A172 (cell line): ENCODE measurements at places on chromosomes 1 and 21. TPM values are rescaled to one million over a fixed set of nuclear protein-coding genes. Genes with fewer than 3 reads are reported as not detected.
A peak's percentile ranks its signal among the peaks of the same experiment; 100 is the strongest.

DNA sequence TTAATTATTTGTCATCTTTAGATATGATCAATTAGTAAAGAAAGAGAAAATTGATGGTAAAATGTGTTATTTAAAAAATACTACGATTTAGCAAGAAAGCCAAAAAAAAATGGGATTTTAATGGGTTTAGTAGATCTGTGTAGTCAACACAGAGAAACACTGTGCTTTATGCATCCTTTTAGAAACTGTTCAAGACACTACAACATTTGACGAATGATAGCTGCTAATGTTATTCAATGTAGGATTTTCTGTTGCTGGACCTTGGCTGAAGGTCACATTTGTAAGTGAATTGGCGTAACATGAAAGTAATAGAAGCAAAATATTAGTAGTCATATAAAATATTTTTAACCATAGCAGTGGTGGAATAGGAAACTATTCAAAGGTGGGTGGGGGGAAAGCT is 1293.9 kb downstream of the NCAM2 start:
- DNase-seq = no peak

DNA sequence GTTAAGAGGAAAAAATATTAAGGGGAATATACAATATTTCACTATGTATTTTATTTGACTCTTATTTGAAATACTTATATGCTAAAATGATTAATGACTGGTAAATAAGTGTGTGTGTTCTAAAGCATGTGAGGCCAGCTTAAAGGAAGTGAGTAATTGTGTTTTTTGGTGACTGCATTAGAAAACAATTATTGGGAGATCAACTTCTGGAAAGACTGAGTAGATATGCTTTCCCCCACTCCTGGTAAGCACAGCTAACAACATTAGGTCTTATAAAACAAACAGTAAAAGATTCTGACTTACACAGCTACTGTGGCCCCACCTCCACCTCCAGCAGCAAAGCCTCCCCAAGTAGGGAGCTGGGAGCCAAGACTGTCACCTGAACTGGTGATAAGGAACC is 403.0 kb downstream of the SRGAP2C start:
- peak; percentile 17 for DNase-seq

UTS2 gene
- not detected in 2 replicates for total RNA-seq

GRCh38 chr1:178630417-178630816 is 94.6 kb upstream of the RALGPS2 start:
- DNase-seq = no peak

DNAH14 gene
- not detected in 2 replicates for total RNA-seq

FCRL3 gene
- not detected in 2 replicates for total RNA-seq

NID1 gene
- 52.1 and 57.5 TPM in 2 replicates for total RNA-seq
